ENCODE measurements at places on chromosomes 4 and X.
A peak's percentile ranks its signal among the peaks of the same experiment; 100 is the strongest.

- no peak for DNase-seq
Observed at GRCh38 chr4:184655889-184656869, 6.6 kb downstream of the PRIMPOL start.

- DNase-seq: no peak
Observed at GRCh38 chr4:178556796-178557195, 1114.6 kb upstream of the AGA start.

DNA sequence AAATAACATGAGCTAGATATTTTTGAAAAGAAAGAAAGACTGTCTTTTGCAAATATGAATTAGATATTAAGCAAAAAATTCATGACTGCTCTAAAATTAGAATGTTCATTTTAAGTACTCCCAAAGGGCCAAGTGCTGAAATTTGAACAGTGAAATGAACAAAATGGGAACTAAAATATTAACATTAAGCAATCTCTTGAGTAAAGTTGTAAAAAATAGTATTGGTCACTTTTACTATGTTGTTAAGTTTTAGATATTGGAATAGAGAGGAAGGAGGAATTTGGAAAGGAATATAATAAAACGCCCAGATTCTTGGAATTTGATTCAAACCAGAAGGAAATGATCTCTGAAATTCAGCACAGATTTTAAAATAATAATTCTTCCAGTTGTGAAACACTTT is 125.9 kb upstream of the ANK2 start:
- no peak for DNase-seq

- peak; percentile 6 for DNase-seq
Observed at GRCh38 chrX:109732017-109732801, 848 bp downstream of the ACSL4 start.

GRCh38 chrX:48966796-48967579 is 4.7 kb downstream of the KCND1 start:
- DNase-seq: no peak

DNA sequence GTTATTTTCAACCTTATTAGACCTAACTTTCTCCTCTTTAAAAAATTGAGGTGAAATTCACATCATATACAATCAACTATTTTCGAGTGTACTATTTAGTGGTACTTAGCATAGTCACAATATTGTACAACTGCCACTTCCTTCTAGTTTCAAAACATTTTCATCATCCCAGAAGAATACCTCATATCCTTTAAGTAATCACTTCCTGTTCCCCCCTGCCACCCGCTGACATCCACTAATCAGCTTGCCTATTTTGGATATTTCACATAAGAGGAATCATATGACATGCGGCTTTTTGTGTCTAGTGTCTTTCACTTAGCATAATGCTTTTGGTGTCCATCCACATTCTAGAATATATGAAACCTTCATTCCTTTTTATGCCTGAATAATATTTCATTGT is 10.0 kb upstream of the PPA2 start:
- DNase-seq: no peak

DNA sequence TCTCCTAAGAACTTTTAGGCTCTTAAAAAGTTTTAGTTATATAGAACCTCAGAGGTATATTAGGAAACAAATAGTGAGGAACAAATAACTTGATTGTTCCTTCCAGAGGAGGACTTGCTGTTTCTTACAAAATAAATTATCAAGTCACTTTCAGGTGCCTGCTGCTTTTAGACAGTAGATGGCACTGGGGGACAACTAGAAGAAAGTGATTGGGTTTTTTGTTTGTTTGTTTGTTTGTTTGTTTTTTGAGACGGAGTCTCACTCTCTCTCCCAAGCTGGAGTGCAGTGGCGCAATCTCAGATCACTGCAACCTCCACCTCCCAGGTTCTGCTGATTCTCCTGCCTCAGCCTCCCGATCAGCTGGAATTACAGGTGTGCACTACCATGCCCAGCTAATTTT is 35.4 kb upstream of the CDKL5 start:
- DNase-seq: no peak

DNA sequence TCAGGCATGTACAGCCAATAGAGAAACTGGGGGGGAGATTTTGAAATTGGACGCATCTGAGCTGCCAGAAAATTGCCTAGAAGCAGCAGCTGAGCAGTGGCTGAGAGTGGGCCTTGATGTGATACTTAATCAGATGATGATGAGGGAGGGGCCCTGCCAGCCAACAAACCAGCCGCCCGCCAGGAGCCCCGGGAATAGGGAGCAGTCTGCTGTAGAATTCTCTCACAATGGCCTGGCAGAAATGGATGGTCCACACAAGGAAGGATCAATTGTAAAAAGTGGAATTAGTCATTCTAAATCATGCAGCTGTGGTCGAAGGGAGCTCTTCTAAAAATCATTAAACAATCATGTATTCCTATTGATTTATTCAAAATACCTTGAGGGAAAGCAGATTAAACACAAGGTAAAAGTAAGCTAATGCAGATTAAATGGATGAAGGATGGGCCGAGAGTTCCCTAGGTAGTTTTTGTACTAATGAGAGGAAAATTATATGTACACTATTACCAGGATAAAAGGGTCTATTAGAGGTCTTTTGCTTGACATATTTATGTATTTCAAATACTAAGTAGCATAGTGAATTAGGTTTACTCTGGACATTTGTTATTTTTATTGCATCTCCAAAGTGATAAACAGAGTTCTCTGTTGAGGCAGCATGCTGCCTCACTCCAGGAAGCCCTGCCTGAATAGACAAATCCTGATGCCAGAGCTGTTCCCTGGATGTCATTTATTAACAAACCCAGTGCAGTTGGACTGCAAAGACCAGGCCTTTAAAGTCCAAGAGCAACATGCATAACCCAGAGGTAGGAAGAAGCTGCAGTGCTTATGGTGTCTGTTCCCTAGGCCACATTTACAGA is 91.3 kb downstream of the NKX6-1 start:
- no peak for DNase-seq

DNA sequence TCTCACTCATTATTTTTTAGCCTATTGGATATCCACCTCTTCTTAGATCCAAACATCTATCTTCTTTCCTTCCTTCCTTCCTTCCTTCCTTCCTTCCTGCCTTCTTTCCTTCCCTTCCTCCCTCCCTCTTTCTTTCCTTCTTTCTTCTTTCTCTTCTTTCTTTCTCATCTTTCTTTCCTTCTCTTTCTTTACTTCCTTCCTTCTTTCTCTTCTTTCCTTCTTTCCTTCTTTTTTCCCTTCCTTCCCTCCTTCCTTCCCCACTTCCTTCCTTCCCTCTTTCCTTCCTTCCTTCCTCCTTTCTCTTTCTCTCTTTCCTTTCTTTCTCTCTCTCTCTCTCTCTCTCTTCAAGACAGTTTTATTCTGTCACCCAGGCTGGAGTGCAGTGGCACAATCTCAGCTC is 1239.8 kb downstream of the PCDH7 start:
- no peak for DNase-seq

DNA sequence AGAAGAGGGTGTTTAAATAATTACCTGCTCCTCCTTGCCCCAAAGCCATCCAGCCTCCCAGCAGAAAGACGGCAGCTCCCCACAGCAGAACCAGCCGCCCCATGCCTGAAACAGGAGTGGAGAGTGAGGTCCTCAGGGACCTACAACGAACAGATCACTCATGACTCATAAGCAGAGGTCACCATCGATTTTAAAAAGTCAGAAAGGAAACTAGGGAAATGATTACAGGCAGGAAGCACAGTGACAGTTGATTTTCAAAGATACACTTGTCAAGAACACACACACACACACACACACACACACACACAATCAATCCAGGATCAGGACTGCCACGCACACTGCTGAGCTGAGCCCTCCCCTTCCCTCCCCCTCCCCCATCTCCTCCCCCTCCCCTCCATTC is at the start of gene CRLF2:
Gene CRLF2, minus strand, starts transcription at position 118 of the 400 bp plus-strand sequence. Its CDS starts 15 bp downstream, at position 103.
- no peak for DNase-seq

DNA sequence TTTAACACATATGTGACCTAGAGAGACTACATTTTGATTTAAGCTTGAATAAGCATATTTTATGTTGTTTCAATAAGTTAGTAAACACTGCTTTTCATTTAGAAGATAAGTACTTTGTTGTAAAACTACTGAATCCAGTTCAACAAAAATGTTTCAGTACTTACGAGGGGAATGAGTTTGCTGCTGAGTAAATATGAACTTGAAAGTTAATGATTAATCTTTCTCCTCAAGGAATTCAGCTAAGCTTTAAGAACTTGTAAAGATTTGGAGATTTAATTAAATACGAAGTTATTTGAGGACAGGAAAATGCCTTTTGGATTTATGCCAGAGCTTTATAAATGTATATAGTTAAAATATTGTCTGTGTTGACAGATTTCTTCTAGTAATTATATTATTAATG is 933.0 kb upstream of the LCORL start:
- DNase-seq: no peak

DNA sequence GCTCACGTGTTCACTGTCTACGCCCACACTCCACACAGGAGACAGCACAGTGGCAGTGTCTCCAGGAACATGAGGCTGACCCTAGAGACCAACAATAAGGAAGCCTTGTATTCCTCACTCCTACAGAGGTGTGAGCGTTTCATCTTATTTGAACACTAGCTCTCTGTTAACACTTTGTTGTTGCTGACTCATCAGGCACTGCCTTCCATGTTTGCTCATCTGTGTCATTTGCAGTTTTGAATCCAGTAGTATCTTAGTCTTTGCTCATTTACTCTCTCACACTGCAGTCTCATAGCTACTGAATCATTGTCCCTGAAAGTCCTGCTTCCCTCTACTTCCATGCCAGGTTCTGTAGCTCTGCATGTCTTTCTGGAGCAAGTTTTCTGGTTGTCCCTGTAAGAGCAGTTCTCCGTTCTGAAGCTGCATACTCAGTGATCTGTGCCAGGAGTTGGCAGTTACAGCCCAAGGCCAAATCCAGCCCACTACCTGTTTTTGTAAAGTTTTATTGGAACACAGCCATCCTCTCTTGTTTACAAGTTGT is 80.3 kb upstream of the DCLK2 start:
- DNase-seq: no peak

GRCh38 chrX:123682186-123682585 is 50.7 kb downstream of the THOC2 start:
- no peak for DNase-seq

DNA sequence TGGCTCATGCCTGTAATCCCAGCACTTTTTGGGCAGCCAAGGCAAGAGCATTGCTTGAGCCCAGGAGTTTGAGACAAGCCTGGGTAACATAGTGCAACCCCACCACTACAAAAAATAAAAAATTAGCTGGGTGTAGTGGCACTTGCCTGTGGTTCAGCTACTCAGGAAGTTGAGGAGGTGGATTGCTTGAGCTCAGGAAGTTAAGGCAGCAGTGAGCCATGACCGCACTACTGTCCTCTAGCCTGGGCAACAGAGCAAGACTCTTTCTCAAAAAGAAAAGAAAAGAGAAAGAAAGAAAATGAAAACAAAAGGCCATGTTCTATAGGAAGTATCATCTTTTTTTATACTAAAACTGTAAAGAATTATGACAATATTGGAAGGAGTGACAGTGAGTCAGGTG is 38.5 kb downstream of the NEK1 start:
- no peak for DNase-seq

DNA sequence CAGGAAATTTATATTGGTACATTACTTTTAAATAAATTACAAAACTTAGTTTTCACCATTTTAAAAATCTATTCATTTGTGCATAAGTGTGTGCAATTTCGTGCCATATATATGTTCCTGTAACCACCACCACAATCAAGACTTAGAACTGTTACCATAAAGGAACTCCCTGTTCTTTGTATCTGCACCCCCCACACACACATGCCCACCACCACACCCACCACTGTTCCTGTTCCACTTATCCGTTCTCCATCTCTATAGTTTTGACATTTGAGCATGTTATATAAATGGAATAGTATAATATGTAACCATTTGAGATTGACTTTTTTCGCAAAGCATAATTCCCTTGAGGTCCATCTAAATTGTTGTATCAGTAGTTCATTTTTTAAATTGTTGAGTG is 73.7 kb downstream of the TAF1 start:
- no peak for DNase-seq

- peak; percentile 3 for DNase-seq
Observed at GRCh38 chrX:15816886-15817285, 26.6 kb downstream of the ZRSR2 start.
